ENCODE measurements at places on chromosomes 13 and 19. TPM values are rescaled to one million over a fixed set of nuclear protein-coding genes. Genes with fewer than 3 reads are reported as not detected.

The CD22 gene
- 294 TPM for total RNA-seq

DNA sequence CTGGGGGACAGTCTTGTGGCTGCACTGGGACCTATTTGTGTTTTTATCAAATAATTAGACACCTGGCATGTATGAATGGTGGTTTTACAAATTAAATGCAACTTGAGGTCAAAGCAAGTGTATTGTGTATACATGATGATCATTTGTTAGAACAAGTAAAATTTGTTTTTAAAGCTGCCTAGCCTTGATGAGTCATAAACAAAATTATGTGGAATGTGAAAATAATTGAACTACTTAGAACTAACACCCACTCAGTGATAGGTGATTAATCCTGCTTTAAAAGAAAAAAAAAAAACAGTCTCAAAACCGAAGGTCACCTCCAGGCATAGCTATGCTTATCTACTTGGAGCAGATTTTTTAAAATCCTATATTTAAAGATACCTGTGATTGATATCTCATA, 770.3 kb upstream of the SLITRK5 start:
- no peak for DNase-seq
- H3K4me1 ChIP-seq: no peaks in the 10 kb centered on the region
- H3K27me3 ChIP-seq: no peaks in the 10 kb centered on the region

DNA sequence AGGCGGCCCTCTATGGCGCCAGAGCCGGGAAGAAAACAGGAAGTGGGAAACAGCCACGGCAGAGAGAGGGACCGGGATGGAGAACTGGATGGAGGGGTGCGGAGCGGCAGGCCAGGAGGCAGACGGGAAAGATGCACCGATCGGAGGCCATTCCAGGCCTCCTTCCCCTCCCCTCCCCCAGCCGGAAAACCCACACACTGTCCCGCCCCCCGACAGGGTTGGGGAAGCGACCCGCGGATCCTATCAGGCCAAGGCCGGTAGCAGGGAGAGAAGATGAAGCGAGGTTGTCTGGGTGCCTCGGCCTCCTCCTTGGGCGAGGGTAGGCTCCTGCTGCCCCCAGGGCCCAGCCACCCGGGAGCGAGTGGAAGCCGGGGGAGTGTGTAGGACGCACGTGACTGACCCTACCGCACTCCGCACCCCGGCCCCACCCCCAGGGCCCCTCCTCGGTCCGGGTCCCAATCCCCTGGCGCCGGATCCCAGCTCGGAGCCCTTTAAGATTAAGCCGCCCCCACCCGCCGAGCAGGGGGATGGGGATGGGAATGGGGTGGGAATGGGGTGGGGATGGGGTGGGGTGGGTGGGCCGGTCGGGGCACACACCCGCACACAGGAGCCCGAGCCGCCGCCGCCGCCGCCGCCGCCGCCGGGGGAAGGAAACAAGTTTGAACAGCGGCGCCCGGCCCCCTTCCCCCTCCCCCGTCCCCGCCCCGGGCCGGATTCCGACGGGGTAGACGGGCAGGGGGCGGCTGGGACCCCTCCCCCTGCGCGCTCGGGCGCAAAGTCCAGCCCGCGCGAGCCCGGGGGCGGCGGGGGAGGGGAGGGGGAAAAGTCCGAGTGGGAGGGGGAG, 1.5 kb downstream of the ERF start:
- peaks cover 7% of the 10 kb centered on the region for H3K36me3 ChIP-seq
- H3K27me3 ChIP-seq: no peaks in the 10 kb centered on the region
- DNase-seq: no peak
- H3K4me1 ChIP-seq: peaks cover 16% of the 10 kb centered on the region
- H3K27ac ChIP-seq: peak overlapping the region; percentile 94
- peak overlapping the region; percentile 99 for H3K4me3 ChIP-seq

- H3K27me3 ChIP-seq: no peaks in the 10 kb centered on the region
- H3K4me1 ChIP-seq: no peaks in the 10 kb centered on the region
- H3K27ac ChIP-seq: no peak overlapping the region
Observed at GRCh38 chr13:44021422-44021821, 141.7 kb downstream of the LACC1 start.

All from GM12878 (cell line).